ENCODE measurements at places on chromosomes 2 and 18.

- DNase-seq: no peak
These were observed 93.4 kb upstream of the TLK1 start for GRCh38 chr2:171253900-171254650.

- DNase-seq: peak; percentile 40
These were observed 178.1 kb downstream of the MGAT5 start for GRCh38 chr2:134431838-134432434.

- DNase-seq: peak; percentile 69
These were observed 6.2 kb downstream of the GLI2 start for GRCh38 chr2:120741571-120742561.

GRCh38 chr2:240988146-240988545 is 10.3 kb upstream of the SNED1 start:
- DNase-seq: no peak

DNA sequence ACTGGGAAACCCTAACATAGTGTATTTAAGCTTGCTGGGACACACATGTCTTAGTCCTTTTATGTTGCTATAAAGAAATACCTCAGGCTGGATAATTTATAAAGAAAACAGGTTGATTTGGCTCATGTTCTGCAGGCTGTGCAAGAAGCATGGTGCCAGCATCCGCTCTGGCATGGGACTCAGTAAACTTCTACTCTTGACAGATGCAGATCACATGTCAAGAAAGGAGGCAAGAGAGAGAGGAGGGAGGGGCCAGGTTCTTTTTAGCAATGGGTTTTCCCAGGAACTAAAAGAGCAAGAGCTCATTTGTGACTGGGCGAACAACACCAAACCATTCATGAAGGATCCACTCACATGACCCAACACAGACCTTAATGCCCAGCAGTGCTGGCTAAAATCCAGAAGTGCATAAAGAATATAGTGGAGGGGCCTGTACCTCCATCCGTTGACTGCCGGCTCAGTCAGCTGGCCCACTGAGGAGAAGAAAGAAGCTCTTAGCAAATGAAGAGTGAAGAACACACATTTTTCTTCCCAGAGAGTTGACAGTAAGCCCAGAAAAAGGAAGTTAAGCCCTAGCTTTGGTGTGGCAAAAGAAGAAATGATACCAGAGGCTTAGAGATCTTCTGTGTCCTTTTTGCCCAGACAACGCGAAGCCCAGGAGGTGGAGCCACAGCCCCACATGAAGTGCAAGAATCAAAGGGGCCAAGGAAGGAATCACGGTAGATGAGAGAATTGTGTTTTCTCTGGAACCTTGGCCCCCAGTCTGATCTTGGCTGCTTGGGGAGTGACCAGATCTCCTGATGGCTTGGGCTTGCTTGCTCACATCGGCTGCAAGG is 183.5 kb upstream of the FAM98A start:
- DNase-seq: no peak

DNA sequence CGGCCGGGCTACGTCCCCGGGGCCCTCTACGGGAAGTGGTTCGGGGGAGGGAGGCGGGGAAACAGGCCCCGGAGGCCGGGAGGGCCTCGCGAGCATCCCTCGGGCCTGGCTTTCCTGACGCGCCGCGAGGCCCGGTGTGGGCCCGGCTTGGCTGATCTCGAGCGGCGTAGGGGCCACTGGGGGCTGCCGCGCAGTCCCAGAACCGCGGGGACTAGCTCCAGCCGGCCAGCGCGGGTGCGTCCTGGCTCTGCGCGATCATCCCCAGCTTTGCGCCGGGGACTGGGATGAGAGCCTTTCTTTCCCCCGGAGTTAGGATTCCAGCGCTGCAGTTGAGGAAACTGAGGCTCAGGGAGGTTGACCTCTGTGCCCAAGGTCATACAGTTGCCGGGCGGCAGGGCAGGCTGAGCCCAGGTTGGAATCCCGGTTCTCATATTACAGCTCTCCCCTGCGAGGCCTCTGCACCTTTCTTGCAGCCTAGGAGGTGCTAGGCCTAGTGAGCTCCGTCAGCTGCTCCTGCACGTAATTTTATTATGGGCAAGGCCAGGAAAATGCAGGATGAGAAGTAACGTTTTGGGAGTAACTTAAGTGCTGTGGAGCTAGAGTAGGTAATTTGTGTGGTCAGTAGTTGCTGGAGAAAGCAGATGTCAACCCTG is 501 bp downstream of the LPIN1 start:
- DNase-seq: peak; percentile 82

DNA sequence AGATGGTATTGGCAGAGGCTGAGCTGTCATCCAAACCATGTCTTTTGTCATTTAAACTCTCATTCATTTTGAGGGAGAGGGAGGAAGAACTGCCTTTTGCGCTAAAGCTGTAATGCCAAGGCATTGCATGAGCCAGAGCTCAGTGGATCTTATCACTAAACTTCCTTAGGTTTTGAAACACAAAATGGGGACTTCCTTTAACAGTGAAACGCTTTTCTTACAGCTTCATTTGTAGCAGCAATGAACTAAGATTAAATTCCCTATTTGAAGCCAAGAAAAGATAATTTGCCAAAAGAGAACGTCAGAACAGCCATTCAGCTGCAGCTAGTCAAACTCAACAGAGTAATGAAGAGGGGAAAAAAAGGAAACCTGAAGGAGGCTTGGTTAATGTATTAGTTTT is 143.5 kb upstream of the MMADHC start:
- DNase-seq: no peak

- DNase-seq: peak; percentile 45
These were observed 14.9 kb upstream of the FAM124B start for GRCh38 chr2:224416656-224417360.

- DNase-seq: no peak
These were observed 19.1 kb upstream of the KANSL1L start for GRCh38 chr2:210190345-210190744.

All from ELF-1 (cell line).